ENCODE measurements at places on chromosomes 5 and 9.

DNA sequence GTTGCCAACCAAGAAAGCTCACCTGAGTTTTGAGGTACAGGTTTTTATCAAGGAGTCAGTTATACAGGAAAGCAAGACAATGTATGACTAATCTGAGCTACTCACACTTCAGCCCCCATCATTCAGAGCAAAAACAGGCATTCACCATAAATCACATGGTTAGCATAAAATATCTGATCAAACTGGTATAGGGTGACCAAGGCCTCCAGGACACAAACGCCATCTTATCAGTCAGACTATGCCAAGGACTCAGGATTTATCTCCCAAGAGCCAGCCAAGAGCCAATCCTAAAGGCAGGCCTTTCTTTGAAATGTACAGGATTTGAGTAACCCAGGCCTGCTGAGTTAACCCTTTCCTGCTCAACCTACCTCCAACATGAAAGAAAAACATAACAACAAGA lies 313.0 kb upstream of the NREP start:
- DNase-seq, result no peak

DNA sequence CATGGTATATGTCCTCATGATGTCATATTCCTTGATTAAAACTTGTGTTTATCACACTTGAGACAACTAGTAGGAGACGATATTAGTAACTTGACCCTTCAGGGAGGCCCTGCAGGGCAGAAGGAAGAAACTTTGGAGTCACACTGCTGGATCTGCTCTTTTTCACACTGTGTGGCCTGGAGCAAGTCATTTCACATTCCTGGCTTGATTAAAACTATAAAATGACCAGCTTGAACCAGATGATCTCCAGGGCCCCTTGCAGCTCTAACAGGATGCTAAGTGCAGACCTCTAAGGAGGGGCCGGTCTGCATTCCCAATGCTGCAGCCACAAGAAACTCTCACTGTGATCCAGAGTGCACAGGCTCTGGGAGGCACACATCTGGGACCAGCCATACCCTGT lies 146.4 kb upstream of the ZNF366 start:
- no peak for DNase-seq

DNA sequence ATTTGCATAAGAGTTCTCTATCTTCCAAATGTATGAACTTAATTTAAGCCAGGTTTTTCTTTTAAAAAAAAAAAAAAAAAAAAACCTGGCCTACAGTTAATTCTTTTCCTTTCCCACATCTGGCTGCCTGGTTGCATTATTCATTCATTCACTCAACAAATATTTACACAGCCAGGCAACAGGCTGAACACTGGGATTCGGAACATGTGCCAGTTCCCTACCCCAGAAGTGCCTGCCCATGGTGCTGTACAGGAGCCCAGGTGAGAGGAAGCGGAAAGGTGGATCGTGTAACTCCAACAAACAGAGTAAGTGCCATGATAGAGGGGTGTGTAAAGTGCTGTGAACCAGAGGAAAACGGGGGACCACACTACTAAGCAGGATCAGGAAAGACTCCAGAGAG lies 93.6 kb downstream of the CDK5RAP2 start:
- DNase-seq, result no peak

GRCh38 chr5:171544913-171545765 lies 125.7 kb downstream of the FGF18 start:
- DNase-seq, result no peak
